ENCODE measurements at places on chromosomes 5 and 9. TPM values are rescaled to one million over a fixed set of nuclear protein-coding genes. Genes with fewer than 3 reads are reported as not detected.
A peak's percentile ranks its signal among the peaks of the same experiment; 100 is the strongest.

GRCh38 chr5:112419986-112420864 lies 1.1 kb upstream of the EPB41L4A start:
- DNase-seq, result peak; percentile 68

DNA sequence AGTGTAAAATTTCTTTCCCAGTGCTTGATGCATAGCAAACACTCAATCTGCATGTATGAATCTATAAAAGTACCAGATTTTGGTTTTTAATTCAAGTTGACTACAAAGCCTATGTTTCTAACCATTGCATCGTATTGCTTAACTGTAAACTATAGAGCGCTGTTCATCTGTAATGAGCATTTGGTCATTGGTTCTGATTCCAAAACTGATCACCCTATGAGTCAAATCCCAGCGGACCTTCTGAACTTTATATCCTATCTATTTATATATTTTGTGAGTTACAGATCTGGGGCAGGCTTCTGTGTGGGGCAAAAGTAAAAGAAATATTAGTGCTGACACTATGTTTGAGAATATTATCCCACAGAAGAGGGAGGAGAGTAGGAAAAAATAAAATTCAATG lies 305.7 kb upstream of the TNC start:
- DNase-seq, result no peak

The KCNMB1 gene
- total RNA-seq, result not detected

GRCh38 chr9:120914396-120914795 lies 12.2 kb downstream of the TRAF1 start:
- DNase-seq, result no peak

DNA sequence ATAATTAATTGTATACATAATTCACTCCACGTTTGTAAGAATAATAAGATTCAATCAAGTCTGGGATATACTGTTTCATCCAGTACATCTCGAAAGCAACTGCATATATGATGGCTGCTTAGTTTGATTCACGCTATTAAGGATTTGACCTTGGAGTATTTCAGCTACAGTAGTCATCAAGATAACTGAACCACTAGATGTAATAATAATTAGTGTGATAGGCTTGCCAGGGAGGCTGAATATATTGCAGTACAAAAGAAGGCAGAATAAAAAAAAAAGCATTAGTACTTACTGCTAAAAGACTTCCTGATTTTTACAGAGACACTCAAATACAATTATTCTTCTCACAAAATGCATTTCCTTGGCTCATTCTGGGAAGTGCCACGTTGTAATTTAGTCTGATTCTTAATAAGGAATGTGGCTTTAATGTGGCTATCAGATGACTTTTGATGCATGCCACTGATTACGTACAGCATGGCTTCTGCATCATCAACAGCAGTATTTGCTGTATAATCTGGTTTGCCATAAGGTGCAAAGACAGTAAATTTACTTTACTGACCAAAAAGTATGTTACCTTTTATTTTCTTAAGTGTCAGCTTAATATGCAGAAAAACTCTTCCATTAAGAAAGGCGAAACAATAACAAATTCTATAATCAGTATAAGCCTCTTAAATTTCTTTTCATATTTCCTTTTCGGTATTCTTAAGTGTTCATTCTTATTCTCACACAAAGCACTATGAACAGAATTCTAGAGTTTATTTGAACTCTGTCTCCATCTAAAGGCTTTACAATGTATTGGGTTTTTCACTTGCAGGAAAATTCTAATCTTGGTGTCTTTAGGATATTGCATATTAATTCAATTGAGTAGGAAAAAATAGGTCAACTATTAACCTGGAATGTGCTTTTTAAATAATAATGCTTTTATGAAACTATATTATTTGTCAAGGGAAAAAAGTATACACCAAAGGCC lies 166.4 kb downstream of the SLF1 start:
- peak; percentile 4 for DNase-seq

- DNase-seq, result no peak
Measured at GRCh38 chr5:87785554-87786335, 373.0 kb upstream of the CCNH start.

- DNase-seq, result no peak
Measured at GRCh38 chr9:88777498-88778312, 213.6 kb upstream of the S1PR3 start.

DNA sequence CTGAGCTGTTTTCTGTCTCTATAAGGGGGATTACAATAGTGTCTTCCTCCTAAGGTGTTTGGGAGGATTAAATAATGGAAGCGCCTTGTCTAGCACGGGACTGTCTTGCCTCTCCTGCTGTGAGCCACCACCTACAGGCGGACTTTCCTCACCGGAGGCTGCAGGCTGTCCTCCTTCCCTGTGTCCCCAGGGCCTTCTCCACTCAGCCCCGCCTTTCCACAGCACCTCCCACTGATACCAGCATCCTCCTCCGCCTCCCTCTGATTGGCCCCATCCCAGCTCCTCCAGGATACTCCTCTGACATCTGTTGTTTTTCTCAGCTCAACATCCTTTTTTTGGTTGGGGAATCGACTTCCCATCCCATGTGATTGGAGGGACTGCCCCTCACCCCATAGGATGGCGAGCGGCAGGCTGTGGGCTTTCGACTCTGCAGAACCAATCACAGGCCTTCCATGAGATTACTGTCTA lies 851 bp upstream of the ZDHHC12 start:
- DNase-seq, result peak; percentile 75

The PCDHB10 gene
- not detected for total RNA-seq

DNA sequence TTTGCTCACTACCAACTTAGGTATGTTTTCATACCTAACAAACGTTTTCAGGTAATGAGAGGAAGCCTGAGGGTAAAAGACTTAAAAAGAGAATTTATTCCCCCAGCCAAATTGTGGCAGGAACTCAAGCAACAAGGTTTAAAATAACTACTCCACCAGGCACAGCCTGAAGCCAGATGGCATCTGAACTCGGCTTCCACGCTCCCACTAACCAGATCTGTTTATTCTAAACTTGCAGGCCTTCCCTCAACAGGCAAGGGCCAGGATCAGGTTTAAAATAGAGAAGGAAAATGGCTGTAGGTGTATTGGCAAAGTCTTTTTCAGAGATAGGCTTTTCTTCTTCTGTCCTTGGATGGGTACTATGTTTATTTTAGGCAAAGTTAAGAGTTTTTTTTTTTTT lies 89.4 kb downstream of the OTULIN start:
- no peak for DNase-seq

- DNase-seq, result peak; percentile 82
Measured at GRCh38 chr5:137833463-137833862, 34.2 kb upstream of the MYOT start.

DNA sequence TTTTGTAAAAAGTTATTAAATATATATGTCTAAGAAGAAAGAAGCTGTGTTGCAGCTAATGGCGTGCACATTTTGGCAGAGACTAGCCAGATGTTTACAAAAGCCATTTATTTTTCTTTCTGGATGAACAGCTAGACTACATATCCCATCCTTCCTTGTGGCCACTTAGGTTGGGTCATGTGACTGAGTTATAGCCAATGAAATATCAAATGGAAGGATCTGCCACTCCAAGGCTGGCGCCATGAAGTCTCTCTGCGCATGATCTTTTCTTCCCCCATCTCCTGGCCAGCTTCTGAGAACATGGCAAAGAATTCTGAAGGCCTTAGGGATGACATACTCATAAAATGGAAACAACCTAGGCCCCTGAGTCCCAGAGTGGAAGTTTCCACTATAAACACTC lies 244.2 kb upstream of the DAB2 start:
- DNase-seq, result no peak

- no peak for DNase-seq
Measured at GRCh38 chr9:136247947-136248637, 2.5 kb upstream of the QSOX2 start.

DNA sequence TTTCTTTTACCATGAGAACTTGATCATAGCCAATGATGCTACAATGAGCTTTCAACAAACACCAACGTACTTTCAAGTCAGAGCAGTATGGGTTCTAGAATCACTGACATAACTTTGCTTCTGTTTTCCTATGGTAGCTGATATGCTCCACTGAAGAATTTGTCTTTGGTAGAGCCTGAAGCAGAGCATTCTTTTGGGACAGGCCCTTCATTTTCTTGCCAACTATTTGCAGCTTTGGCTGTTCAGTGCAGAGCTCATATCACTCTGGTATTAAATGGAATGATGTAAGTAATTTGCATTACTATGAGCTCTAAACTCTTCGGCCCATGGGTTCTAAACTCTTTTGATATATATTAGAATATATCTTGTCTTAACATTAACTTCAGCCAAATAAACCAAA lies 51.8 kb upstream of the APC start:
- DNase-seq, result no peak

- no peak for DNase-seq
Measured at GRCh38 chr9:12717907-12718306, 24.7 kb downstream of the TYRP1 start.

GRCh38 chr9:128213746-128214497 lies 10.7 kb downstream of the DNM1 start:
- no peak for DNase-seq

DNA sequence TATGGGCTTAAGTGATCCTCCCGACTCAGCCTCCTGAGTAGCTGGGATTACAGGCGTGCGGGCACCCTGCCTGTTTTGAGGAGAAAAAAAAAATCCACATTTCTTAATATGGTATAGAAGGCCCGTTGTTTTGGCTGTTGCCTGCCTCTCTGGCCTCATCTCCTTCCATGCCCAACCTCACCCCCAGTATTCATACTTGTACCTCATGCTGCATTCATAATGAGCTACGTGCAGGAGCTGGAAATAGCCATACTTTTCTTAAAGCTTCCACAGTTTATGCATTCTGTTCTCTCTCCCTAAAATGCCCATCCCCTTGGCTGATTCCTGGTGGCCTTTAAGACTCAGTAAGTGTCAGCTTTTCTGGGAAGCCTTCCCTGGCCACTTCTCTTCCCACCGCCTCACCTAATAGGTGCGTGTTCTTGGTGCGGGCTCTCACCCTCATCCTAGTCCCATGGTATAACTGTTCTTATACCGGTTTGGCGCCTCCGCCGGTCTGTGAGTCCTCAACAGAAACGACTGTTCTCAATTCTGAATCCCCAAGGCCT lies 2.1 kb upstream of the TPM2 start:
- DNase-seq, result no peak

DNA sequence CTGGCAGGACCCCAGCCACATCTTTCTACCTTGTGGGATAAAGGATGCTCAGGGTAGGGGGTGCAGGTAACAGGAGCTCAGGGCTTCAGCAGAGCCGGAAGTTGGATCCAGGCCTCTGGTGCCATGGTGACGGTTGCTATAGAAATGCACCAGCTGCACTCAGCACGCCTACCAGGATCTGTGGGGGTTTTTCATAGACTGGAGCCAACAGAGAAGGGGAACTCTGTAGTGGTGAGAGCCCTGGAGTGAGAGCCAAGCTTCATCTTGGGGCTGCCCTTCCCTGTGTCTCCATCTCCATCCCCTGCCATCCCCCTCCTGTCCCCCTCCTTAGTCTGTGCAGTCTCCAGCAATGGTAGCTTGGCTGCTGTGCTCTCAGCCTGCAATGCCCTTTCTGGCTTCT lies 27.5 kb upstream of the BOD1 start:
- peak; percentile 27 for DNase-seq

GRCh38 chr5:116572350-116573278 lies 2.0 kb downstream of the SEMA6A start:
- DNase-seq, result no peak

GRCh38 chr5:6190838-6191237 lies 187.5 kb downstream of the MED10 start:
- no peak for DNase-seq

- peak; percentile 36 for DNase-seq
Measured at GRCh38 chr5:143016777-143017516, 246.8 kb downstream of the ARHGAP26 start.

DNA sequence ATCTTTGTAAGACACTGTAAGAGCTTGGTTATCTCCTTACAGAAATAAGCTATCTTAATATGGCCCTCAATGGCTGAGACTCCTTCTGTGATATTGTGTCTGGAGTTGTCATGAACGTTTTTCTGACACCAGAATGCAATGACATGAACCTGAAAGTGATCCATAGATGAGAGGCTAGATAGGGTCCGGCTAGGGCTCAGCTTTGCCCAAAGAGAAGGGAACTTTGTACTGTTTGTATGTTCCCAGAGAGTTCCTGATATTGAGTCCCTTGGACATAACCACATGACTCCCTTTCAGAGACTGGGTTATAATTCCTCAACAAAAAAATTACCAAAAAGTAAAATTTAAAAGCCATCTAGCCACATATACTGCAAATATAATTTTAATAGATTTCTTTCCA lies 575.8 kb upstream of the CLINT1 start:
- DNase-seq, result no peak

The ZNF354C gene
- total RNA-seq, result not detected

The CCDC112 gene
- total RNA-seq, result 4.7 TPM

The DMRT1 gene
- total RNA-seq, result not detected

The DOCK2 gene
- not detected for total RNA-seq

The CDO1 gene
- total RNA-seq, result not detected

The FBXW5 gene
- total RNA-seq, result 389 TPM

GRCh38 chr9:7103367-7103766 lies 345.6 kb downstream of the KDM4C start:
- no peak for DNase-seq

GRCh38 chr5:65481171-65481581 lies 544 bp downstream of the ADAMTS6 start:
- DNase-seq, result no peak

The SLC6A18 gene
- total RNA-seq, result not detected

GRCh38 chr9:86943201-86944113 lies 3.8 kb downstream of the GAS1 start:
- no peak for DNase-seq

The NR5A1 gene
- 0.16 TPM for total RNA-seq

- DNase-seq, result no peak
Measured at GRCh38 chr5:113043491-113043931, 66.9 kb downstream of the DCP2 start.

The PLEKHG4B gene
- total RNA-seq, result not detected

The HAPLN1 gene
- not detected for total RNA-seq

GRCh38 chr5:5351288-5351979 lies 71.0 kb upstream of the ICE1 start:
- no peak for DNase-seq

DNA sequence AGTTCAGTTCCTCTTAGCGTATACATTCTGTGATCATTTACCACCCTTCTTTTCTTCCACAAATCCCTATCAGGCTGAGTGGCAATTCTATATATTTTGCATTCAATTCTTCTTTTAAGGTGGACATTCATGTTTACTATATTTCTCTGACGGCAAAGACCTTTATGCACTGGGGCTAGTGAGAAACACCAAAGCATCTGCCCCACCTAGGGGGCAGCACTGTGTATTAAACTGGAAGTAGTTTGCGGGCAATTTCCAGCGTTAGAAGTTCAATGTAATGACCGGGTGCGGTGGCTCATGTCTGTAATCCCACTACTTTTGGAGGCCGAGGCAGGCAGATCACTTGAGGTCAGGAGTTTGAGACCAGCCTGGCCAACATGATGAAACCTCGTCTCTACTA lies 27.9 kb upstream of the FBXL7 start:
- DNase-seq, result no peak

GRCh38 chr5:65778126-65778525 lies 56.1 kb downstream of the NLN start:
- no peak for DNase-seq

- DNase-seq, result no peak
Measured at GRCh38 chr5:55454282-55454681, 80.5 kb downstream of the PLPP1 start.

The KCNV2 gene
- total RNA-seq, result not detected

- no peak for DNase-seq
Measured at GRCh38 chr9:37327553-37327952, 94.9 kb upstream of the GRHPR start.

The DOK3 gene
- total RNA-seq, result 1.9 TPM

The LIX1 gene
- not detected for total RNA-seq

The ENHO gene
- total RNA-seq, result 1.4 TPM

GRCh38 chr9:116175614-116176013 lies 22.0 kb downstream of the PAPPA start:
- no peak for DNase-seq

The SPINK7 gene
- not detected for total RNA-seq

- no peak for DNase-seq
Measured at GRCh38 chr5:138927979-138928378, 52.8 kb upstream of the LRRTM2 start.

The SLC46A2 gene
- not detected for total RNA-seq

All from HT-29 (cell line).